ENCODE measurements at places on chromosomes 6 and 20. TPM values are rescaled to one million over a fixed set of nuclear protein-coding genes. Genes with fewer than 3 reads are reported as not detected.

DNA sequence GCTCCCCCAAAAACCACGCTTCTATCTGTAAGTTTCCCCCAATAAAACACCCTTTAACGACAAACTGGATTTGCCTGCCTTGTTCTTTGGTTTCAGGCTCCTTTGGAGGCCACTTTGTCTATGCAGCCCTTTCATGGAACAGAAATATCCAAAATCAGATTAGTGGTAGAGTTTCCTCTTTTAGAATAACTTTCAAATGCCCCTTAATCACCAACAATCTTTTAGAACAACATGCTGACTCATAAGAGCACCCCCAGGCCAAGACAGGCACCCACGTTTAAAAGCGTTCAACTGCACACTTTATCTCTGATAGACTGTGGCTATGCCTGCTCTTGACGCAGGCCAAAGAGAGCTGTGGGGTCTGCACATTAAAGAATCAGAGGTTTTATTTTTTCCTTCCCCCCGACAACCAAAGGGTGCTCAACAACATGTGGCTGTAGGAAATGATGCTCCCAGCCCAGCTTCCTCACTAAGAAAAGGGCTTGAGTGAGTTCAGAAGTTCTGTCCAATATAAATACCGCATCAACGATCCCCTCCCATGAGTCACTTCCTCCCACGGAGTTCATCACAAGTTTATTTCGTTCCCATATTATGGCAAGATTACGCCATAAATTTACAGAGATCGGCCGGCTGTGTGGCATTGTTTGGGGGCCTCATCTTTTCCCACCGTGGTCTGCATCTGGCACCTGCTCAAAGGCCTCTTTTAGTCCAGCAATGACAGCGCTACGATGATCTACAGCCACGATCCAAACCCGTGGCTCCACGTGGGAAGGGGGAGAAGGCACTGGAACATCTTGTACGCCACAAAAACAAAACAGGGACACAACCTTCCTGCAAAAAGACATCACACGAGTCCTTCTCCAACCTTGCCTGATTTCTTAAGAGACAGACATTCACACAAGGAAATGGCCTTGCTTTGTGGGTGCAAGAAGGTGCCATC, 88.8 kb upstream of the NFATC2 start:
- peak; percentile 39 for DNase-seq

DNA sequence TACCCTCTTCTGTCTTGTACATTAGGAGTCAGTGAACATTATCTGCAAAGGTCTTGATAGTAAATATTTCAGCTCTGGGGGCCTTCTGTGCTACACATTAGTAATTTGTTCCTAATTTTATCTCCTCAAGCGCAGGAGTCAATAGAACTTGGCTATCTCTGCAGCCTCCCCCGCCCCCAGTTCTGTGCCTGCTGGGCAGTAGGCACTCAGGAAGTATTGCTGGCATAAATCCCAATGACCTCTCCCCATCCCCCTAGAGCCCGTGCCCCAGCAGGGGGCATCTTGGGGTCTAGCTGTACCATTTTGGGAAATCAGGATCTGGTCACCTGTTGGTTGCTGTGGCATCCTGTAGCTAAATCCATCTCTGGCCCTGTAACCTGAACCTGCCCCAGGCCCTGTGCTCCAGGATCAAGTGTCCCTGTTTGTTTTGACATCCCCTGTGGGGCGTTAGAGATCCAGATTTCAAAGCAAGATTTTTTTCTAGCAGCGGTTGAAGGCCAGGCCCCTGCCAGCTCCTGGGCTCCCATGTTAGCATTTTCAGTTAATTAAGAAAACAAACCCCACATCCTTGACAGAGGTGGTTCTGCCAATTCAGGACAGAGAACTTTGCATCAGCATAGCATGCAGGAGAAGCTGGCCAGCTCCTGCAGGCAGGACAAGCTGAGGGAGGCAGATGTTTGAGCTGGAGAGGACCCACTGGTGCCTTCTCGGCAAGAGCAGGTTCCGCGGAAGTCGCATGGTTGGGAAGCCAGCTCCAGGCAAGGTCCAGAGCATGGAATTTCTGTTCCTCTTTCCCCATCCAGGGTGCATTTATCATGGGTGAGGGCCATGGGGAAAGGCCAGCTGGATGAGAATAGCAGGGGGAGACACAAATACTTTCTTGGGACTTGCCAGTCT, 32.1 kb downstream of the DAAM2 start:
- DNase-seq, result peak; percentile 36

- DNase-seq, result no peak
Observed at GRCh38 chr6:46174904-46175303, 4.1 kb upstream of the ENPP5 start.

GRCh38 chr6:91149246-91149955, 562.5 kb upstream of the MAP3K7 start:
- no peak for DNase-seq

DNA sequence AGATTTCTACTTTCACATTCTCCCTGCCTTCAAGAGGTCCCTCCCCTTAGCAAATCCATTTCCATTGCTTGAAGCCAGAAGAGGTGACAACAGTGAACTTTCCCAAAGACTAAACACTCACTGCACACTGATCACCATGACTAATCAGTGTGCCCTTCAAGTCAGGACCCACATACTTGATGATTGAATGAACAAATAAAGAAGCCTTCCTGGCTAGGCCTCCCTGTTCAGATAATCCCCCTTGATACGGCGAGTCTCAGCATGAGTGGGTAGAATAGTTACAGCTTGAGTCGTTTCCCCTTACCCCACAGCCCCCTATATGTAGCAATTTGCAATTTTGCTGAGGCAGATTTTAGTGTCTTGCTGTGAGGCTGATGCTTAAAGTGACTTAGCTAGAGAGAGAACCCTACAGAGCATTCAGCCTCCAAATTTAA, 102.2 kb downstream of the UNC5CL start:
- DNase-seq, result no peak

FGD2 gene
- total RNA-seq, result 13.5 TPM

NHLRC1 gene
- total RNA-seq, result 2.3 TPM

GPR63 gene
- total RNA-seq, result 1.8 TPM

GRCh38 chr6:15062516-15063252, 183.2 kb upstream of the JARID2 start:
- DNase-seq, result no peak

DNA sequence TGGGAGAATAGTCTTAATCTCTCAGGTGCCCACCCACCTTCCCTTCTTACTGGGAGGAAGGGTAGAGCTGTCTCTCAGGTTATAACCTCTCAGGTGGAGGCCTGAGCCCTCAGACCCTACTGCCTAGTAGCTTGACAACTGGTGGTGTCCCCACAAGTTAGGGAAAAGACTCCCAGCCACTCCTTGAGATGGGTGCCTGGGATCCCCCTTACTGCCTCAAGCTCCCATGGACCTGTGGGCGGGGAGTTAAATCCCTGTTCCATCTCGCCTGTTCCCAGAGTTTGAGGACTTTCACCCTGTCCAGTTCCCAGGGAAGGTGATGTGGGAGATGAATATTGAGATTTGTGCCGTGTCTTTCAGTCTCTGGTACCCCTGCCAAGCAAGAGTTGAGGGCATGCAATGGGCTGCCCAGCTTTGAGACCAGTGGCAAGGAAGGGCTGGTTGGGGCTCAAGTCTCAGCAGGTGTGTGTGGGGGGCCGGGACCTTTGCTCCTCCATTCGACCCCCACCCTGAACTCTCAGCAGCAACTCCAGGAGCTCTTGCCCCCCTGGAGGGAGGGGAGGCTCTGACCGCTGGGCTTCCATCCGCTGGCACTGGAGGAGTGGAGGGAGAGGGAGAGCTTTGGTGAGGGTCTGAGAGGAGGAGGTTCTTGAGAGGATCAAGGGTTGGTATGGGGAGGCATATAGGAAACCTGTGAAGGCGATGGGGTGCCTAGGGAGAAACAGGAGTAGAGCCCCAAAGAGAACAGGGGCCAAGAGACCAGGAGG, 1.1 kb upstream of the PBX2 start:
- no peak for DNase-seq

All from left colon (tissue), 2 donors.